T-helper 2 cell (primary cell): ENCODE measurements at places on chromosomes 13 and 19.

DNA sequence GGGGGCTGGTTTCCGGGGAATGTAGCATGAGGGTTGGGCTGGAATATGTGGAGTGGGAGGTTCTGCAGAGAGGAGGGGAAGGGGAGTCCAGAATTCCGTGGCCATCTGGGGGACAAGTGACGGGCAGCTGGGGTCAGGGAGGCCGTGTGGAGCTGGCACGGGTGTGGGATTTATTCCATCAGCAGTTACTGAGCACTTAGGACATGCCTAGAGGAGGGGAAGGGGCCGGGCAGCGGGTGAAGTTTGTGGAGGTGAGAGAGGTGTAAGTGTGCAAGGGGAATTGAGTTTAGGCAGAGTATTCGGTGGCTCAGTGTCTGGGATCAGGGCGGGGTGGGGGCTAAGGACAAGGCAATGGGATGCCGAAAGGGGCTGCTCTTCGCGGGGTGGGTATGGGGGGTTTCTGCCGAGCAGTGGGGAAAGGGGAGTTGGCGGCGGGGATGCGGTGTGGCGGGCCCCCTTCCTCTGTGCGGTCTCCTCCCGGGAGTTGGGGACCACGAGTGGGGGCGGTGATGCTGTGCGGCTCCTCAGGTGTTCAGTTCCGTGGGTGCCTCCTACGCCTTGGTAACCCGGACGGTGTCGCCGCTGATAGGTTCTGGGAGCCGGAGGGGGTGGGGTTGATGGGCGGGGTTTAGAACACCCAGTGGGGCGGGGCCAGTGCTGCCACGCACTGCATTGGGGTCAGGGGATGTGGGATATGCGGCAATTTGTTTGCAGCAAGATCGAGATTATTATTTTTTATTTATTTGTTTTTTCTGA, 5.4 kb downstream of the CCDC61 start:
- peak; percentile 44 for DNase-seq

DNA sequence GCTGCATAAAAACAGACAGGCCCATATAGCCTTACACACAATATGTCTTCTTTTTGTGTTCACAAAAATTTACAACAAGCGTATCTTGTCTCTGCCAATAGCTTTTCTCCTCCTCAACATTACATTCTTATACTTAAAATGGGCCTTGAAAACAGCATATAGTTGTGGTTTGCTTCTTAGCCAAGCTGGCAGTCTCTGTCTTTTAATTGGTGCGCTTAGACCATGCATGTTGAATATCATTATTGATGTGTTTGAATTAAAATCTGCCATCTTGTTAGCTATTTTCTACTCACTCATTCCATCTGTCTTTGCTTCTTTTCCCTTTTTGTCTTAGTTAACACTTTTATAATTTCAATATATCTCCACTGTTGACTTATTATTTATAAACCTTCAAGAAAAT, 76.4 kb downstream of the ING1 start:
- no peak for DNase-seq

DNA sequence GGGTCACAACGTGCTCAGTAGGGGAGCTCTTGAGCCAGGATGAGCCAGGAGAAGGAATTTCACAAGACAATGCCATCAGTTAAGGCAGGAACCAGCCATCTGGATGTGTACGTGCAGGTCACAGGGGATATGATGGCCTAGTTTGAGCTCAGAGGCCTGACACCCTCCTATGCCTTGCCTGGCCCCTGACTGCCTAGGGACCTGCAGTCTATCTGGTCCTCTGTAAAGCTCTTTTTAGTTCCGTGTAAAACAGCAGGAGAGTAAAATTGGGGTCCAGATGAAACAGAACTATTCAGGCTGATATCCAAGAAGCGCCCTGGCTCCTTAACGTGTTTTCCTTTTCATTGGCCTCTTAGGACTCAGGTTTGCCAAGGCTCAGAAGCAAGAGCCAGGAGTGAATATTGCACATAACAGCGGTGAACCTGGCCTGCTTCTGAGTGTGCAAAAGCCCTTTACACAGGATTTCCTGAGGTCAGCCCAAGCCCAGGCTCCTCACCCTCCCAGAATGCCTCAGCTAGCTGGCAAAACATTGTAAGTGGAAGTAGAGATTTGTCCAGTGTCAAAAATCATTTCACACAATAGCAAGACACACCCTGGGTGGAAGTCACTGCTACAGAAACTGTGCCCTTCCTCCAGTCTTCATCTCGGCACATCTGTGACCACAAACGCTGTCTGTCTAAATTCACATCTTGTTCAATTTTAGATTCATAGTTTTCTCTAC, 777.2 kb downstream of the UQCRFS1 start:
- peak; percentile 4 for DNase-seq

GRCh38 chr19:47266401-47266941, 8.2 kb upstream of the INAFM1 start:
- no peak for DNase-seq

GRCh38 chr19:49712397-49712859, 21.5 kb downstream of the CPT1C start:
- DNase-seq, result no peak

DNA sequence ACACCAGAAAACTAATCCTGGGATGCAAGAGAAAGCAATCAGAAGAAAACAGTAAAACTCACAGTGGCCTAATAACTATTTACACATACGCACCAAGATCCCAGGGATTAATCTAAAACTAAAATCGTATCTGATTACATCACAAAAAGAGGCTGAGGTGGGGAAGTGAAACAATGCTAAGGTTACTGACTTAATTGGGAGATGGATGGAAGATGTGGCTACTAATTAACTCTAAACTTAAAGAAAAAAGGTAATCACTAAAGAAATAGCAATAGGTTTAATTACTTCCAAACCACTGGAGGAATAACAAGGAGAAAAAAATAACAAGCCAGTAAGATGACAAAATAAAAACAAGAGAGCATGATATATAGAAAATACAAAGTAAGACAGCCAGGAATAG, 50.4 kb downstream of the NUFIP1 start:
- no peak for DNase-seq

- no peak for DNase-seq
Measured at GRCh38 chr13:112014857-112015256, 52.1 kb upstream of the SOX1 start.

DNA sequence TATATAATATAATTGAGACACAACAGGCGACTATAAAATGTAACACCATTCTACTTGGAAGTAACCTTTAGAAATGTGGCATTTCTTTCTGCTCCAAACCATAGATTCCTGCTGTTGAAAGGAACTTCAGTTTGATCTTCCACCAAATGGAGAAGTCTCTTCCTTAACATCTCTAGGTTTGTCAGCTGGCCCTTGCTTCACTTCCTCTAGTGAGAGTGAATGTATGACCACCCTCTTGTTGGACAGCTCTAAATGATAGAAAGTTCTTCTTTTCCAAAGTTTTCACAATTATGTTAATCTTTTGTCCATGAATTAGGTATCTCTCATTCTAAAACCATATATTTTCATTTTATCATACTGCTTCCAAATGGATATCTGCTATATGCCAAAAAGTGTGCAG, 13.8 kb upstream of the COG6 start:
- no peak for DNase-seq

DNA sequence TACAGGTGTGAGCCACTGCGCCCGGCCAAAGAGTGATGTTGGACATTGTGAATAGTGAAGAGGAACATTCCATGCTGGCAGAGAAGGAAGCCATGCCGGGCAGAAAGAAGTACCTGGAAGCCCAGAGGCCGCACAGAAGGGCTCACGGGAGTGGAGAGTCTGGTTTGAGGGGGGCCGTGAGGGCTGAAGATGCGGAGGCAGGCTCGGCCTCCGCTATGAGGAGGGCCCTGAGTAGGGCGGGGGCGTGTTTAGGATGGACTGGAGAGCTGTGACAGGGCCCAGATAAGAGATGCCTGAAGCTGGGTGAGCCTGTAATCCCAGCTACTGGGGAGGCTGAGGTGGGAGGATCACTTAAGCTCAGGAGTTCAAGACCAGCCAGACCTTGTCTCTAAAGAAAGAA, 1.6 kb downstream of the JOSD2 start:
- DNase-seq, result no peak

GRCh38 chr19:55681131-55682092, 6.4 kb downstream of the EPN1 start:
- DNase-seq, result no peak

GRCh38 chr13:52034616-52035226, 10.2 kb downstream of the UTP14C start:
- DNase-seq, result no peak

DNA sequence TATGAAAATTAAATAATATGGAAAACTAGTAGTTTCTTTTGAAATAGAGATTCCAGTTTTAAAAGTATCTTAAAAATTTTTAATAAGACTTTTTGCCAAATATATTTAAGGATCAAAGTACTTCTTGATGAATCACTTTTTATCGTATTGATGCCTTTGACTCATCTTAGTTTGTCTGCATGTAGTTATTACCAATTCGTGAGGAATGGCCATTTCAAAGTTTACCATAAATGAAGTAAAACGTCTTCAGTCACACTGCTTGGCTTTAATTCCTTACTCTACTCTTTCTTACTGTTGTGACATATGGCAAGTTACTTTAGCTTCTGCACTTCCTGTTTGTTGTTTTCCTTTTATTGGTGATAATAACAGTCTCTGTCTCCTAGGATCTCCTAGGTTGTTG, 38.3 kb downstream of the NDFIP2 start:
- no peak for DNase-seq

GRCh38 chr13:67652887-67653286, 422.8 kb upstream of the PCDH9 start:
- DNase-seq, result no peak

- DNase-seq, result no peak
Measured at GRCh38 chr13:33244907-33245287, 40.7 kb downstream of the STARD13 start.

GRCh38 chr13:94419925-94420305, 59.6 kb downstream of the DCT start:
- DNase-seq, result no peak

GRCh38 chr13:46925486-46925885, 28.6 kb upstream of the HTR2A start:
- no peak for DNase-seq

GRCh38 chr13:37295071-37295470, 189.6 kb upstream of the CSNK1A1L start:
- DNase-seq, result no peak

DNA sequence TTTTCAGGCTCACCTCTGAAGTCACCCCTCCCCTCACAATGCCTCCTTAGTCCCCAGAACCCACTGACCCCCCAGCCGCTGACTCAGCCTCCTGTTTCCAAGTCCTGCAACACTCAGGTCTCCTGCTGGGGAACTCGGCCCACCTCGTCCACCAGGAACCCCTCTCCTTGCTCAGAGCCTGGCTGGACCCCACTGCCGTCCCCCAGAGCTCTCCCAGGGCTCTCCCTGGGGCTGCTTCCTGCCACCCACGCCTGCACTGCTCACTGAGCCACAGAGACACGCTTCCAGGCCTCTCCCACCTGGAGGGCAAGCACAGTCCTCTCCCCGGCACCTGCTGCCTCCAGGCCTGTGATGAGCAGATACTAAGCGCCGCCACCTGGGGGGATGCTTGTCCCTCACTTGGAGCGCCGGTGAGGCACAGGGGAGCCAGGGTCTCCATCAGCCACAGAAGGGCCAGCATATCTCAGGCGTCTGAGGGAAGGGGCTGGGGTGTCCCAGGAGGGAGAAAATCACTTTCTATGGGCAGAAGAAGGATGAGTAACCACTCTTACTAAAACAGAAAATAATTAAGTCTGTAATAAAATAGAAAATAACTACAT, 53.8 kb downstream of the KLF2 start:
- DNase-seq, result no peak

- DNase-seq, result no peak
Measured at GRCh38 chr13:111584870-111585269, 264.4 kb downstream of the TEX29 start.

- no peak for DNase-seq
Measured at GRCh38 chr13:81133066-81133465, 792.1 kb upstream of the SPRY2 start.

DNA sequence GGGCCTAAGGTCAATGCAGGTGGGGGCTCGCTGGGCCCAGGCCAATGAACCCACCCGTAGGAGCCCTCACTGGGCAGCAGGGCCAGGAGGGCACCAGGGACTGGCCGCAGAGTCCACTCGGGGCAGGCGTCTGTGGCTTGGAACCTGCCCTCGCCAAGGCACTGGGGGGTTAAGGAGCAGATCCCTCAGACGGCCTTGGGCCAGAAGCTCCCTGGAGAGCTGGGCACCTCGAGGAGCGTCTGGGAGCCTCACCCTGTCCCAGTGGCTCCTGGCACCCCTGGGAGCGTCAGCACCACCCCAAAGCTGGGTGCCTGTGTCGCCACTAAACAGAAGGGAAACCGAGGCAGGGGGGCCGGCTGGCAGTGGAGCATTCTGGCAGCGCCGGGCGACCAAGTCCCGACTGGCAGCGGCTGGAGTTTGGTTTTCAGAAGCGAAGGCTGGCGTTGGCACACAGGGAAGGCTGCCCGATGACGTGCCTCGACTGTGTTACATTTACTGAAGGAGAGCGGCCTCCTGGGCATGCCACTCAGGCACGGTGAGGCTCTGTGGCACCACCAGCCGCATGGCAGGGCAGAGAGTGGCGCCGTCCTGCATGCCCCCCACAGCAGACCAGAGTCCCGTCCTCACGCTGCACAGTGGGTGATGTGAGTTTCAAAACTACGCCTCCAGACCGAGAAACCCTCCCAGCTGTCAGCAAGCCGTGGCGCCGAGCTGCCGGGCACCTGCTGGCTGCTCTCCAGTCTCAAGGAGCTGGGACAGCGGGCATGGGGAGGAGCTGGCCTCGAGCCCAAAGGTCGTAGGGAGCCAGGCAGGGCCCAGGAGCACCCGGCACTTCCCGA, 9.2 kb upstream of the MEX3D start:
- no peak for DNase-seq

GRCh38 chr13:78265098-78265497, 338.3 kb downstream of the POU4F1 start:
- no peak for DNase-seq

- DNase-seq, result no peak
Measured at GRCh38 chr19:30731591-30731990, 359.4 kb downstream of the ZNF536 start.

GRCh38 chr19:55287361-55288079, 3.7 kb downstream of the BRSK1 start:
- no peak for DNase-seq

GRCh38 chr19:1811942-1812425, at the start of gene ATP8B3:
TSS of gene ATP8B3 (minus strand) at chr19:1812276. CDS start at chr19:1811736, 540 bp downstream.
- peak; percentile 76 for DNase-seq

DNA sequence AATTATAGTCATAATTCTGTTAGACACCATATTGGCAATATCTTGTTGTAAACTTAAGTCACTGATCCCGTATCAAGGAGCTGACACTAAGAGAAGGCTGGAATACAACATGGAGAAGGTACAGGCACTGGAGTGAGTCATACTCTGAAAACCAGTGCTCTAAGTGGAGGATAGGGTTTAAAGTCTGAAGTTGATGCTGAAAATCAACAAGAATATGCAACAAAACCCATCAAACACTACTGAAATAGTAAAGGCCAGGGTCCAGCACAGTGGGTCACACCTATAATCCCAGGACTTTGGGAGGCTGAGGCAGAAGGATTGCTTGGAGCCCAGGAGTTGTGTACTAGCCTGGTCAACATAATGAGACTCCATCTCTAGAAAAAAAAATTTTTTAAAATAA, 73.2 kb upstream of the KLF5 start:
- DNase-seq, result no peak
